NCI-H2171 (cell line): ENCODE measurements at places on chromosomes 1 and 21.

DNA sequence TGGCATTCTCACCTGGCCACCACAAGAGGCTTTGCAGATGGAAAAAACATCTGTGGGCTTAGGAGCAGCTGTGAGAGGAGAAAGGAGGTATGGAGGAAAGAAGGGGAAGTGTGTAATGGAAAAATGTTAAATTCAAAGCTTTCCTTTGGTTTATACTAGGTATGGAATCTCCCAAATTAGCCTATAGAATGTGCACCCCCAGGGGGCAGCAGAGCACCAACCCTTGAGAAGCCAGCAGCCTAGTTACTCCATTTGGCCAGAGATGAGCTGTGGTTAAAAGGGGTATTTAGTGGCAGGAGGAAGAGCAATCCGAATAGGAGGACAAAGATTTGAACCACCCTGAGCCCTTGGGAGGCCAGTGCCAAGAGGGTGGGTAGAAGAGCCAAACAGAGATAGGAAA is 97.5 kb upstream of the CTTNBP2NL start:
- DNase-seq, result peak; percentile 18

DNA sequence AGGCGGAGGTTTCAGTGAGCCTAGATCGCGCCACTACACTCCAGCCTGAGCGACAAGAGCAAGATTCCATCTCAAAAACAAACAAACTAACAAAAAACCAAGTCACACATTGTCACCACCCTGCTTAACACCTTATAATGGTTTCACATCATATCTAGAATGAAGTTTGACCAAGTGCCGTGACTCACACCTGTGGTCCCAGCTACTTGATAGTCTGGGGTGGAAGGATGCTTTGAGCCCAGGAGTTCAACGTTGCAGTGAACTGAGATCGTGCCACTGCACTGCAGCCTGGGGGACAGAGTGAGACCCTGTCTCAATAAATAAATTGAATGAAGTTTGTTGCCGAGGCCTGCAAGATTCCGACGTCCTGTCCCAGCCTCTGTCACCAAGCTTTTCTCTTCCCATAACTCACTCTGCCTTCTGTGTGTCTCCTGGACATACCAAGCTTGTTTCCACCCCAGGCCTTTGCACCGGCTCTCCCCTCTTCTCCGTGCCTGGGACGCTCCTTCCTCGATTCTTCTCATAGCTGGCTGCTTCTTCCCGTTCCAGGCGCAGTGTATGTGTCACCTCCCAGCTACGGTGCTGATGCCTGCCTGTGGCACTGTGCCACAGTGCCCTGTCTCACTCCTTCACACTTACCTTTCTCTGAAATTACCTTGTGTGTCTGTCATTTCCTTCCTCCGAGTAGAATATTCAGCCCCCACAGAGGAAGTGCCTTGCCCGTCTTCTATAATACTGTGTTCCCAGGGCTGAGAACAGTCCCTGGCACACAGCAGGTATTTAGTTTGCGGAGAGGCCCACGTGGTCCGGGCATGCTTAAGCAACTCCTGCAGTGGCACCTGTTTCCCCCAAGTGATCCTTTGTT is 3.8 kb upstream of the SELENON start:
- DNase-seq, result peak; percentile 85

DNA sequence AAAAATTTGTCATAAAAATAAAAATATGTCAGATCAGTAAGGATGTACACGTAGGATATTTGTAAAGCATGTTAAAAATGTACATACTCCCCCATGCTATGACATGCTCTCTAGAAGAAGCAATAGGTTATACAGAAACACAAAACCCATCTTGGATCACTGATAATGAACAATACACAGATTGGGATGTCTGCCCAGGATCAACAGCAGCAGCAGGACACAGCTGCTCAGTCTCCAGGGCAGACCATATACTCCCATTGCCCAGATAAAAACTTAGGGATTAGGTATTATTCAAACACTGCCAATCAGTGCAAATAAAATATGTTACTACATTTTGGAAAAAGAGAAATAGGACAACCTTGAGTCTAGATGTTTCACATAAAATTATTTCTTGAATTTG is 39.0 kb downstream of the DAB1 start:
- no peak for DNase-seq

DNA sequence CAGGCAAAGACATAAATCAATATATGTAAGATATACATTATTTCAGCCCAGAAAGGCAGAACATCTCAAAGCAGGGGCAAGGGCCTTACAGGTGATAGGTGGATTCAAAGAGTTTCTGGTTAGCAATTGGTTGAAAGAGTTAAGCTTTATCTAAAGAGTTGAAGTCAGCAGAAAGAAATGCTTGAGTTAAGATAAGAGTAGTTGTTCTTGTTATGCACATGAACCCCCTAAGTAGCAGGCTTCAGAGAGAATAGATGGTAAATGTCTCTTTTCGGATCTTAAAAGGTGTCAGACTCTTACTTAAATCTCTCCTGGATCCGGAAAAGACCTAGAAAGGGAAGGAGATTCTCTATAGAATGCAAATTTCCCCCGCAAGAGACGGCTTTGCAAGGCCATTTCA is 8.3 kb upstream of the ZBTB40 start:
- no peak for DNase-seq

GRCh38 chr1:211591980-211592493 is 13.1 kb upstream of the SLC30A1 start:
- no peak for DNase-seq

DNA sequence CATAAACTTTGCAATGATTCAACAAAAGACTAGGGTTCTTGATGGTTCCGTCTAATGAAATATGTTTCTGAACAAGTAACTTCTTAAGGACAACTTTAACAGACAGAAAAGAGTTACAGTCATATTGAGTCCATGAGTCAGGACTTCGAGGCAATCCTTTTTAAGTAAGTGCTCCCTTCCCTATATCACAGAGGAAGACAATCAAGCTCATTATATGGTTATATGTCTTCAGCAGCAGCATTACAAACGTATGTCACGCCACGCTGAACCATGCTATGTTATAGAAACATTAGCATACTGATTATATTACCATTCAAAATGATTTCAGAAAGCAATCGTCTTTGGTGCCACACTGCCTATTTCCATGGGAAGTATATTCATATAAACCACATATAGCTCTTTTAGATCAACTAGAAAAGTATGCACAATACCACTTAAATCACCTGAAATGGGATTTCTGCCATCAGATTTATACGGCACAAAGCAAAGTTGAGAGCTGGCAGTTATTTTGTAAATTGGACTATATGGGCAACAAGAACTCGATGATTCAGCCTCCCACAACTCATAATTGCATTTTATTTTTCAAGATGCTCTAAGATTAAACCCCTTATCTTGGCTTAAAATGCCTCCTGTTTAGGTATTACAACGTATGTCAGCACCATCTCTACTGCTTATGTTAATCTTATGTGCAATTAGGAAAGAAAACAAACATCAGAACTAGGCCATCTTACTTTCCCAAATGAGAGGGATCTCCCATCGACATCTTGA is 111.3 kb upstream of the SAMSN1 start:
- DNase-seq, result no peak

DNA sequence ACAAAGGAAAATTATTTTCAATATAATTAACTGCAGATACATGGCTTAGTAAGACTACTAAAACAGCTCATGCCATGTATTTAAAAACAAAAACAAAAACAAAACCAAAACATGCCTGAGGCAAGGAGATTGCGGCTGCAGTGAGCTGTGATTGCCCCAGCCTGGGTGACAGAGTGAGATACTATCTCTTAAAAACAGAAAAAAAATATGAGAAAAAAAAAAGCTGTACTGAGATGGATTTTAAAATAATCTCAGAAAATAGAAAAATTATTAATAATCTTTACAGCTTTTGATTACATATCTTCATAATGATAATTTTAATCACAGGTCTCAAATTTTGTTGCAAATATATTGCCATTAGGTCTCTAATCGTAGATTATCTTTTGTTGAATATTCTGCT is 24.0 kb upstream of the LIN9 start:
- no peak for DNase-seq

- DNase-seq, result no peak
Observed at GRCh38 chr21:31221043-31221442, 123.0 kb downstream of the TIAM1 start.

DNA sequence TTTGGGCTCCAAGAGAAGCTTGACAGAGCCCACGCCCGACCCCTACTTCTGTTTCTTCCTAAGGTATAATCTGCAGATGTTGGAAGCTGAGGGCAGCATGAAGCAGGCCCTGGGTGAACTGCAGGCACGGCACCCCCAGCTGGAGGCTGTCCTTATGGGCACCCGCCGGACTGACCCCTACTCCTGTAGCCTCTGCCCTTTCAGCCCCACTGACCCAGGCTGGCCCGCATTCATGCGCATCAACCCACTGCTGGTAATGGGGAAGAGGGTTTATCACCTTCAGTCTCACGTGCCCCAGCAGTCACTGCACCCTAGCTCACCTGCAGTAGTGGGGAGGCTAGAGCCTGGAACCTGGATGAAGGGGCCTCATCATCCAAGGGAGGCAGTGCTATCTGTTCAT is 3.1 kb upstream of the LENEP start:
- DNase-seq, result no peak

DNA sequence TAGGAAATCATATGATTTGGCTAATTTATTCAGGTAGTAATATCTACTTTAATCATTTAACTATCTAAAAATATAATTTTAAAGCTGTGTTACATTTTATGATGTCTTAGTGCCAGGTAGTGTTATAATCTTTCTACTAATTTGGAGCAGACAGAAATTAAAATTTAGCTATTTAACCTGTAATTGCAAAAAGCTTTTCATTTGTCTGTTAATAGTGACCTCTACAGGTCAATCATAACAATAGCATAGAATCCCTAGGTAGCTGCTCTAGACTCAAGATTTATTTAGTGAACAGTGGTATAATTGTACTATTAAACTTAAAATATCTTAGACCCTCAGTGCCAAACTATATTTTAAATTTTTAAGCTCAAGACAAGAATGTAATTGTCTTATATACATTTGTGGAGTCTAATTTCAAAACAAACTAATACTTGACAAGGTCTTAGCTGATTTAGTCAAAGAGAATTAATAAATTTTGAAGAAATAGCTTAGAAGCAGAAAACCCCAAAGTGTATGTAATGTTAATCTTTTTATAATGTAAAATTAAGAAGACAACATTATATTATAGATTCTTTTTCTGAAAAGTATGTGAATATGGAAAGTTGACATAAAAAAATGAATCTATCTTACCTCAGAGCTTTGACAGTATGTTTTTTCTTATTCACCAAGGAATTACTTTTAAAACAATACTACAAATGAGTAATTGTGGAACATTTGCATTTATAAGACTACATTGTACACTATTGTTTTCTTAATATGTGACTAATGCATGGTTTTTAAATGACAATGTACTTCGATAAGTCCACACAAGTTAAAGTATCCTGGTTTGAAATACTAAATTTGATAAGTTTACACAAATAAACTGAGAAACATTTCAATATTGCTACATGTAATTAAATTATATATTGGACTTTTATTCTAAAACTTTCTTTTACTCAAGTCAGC is 64.1 kb upstream of the RNPC3 start:
- no peak for DNase-seq

- DNase-seq, result no peak
Observed at GRCh38 chr1:42955311-42956063, 3.2 kb downstream of the SLC2A1 start.

- DNase-seq, result no peak
Observed at GRCh38 chr1:180906511-180906910, 6.2 kb upstream of the KIAA1614 start.

DNA sequence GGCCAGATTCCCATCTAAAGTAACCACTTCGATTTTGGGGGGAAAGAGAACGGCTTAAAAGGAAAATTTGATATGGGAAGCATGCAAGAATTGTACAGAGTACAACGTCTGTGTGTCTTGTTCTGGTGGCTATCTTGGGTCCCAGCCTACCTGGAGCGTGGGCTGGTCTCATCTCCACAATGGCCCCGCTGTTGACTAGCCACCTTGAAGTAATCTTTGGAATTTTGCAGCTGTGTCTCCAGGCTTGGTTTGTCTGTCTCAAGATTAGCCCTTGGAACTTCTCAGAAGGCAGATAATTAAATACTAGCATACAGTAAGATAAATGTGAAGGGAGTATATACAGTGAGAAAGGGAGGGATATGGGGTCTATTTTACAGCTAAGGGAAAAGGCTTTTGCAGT is 1.3 kb upstream of the CC2D1B start:
- no peak for DNase-seq
